ENCODE measurements at places on chromosomes 11 and 22.

DNA sequence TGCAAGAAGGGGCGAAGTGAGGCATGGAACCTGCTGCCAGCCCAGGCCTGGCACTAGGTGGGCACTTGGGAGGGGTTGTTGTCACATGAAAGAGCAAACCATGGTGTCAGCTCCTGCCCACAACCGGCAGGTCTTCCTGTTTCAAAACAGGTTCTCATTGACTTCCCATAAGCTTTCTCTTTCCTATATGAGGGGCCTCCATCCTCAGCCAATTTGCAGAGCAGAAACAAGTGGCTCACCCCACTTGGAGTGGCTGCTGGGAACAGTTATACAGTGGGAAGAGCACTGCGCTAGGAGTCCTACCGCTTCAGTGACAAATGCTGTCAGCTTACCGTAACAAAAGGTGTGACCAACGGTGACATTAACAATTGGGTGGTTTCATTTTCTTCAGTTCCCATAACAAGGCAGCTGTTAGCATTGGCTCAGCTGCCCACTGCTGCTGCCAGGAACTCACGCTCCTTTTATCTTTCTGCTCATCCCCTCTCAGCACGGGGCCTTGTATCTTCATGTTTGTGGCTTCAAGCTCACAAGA, 10.2 kb upstream of the SSTR3 start:
- DNase-seq = no peak

GRCh38 chr22:45192701-45193187, 29.0 kb downstream of the NUP50 start:
- DNase-seq = no peak

- DNase-seq = no peak
Observed at GRCh38 chr22:28123989-28124766, 205.1 kb upstream of the PITPNB start.

GRCh38 chr11:93704237-93704636, 37.1 kb downstream of the TAF1D start:
- DNase-seq = no peak

DNA sequence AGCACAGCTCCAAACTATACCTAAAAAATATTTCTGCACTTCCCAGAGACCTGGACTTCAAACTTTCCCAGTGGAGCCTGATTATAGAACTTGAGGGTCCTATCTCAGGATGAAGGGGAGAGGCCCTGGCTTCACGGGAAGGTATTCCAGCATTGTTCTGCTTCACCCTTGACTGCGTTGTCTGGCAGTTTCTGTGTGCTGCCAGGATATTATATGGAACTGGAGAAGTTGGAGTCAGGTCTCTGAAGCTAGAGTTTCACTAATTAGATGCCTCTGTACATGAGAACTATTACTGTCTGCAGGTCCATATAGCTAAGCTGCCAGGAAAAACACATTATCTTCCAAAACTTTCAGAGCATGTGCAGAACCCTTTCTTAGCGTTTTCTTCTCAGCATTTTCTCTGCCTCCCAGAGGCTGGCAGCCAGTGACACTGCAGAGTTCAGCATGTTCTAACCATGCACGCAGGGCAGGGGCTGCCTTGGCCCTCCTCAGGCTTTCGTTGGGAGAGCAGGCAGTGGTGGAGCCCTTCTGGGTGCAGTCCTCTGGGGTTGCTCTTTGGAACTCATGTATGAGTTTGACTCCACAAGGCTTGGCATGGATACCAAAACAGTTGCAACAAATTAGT, 99.3 kb downstream of the CWC15 start:
- DNase-seq = no peak

DNA sequence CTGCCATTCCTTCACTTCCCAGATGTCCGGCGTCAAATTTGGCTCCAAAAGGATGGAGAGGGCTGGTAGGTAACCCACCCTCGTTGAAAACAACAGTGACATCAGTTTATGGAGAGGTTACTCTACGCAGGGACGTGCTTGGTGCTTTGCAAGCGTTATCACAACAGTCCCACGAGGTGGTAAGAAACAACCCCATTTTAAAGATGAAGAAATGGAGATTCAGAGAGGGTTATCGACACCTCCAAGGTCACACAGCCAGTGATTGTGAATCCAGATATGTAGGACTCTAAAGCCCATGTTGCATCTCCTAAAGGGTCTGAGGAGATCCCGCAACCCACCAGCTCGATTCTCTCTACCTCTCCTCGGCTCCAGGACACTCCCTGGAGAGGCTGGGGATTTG, 773 bp downstream of the MIAT start:
- DNase-seq = no peak

DNA sequence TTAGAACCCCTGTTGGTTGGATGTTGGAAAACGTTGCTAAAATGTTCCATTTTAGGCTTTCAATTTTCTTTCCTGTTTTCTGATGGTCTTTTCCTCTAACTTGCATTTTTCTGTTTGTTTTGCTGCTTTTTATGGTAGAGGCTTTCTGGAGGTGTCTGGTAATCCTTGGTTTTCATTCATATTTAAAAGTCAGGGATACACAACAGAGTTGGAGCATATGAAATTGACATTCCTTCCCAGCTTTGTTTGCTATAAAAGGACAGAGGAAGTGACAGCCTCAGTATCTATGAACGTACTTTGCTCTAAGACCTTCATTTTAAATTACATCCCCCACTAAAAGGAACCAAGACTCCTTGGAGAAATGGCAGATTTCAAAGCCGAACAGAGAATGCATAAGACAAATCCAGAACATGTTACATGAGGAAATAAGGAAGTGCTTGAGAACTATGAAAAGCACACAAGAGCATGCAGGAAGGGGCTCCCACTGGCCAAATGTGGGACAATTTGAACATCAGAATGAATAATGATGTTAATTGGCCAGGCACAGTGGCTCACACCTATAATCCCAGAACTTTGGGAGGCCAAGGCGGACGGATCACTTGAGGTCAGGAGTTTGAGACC, 56.7 kb downstream of the PPP6R3 start:
- no peak for DNase-seq

DNA sequence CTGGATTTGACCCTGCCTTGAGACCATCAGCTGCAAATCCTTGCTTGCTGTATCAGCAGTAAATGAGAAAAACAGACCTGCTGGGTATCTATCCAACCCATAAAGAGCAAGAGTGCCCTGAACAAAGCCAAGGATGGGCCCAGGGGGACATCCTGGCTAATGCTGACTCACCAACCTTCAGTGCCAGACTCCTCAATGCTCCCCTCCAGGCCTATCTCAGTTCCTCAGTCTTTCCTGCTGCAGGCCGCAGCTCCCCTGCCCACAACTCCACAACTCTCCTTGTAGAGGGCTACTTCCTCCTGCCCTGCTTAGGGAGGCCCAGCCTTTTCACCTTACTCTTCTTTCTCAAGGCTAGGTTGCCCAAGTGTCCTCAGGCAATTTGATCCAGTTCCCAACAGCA, 2.6 kb downstream of the LAMTOR1 start:
- no peak for DNase-seq

All from cortex of kidney (tissue), 1 donor.